ENCODE measurements at places on chromosomes 3 and 15.

DNA sequence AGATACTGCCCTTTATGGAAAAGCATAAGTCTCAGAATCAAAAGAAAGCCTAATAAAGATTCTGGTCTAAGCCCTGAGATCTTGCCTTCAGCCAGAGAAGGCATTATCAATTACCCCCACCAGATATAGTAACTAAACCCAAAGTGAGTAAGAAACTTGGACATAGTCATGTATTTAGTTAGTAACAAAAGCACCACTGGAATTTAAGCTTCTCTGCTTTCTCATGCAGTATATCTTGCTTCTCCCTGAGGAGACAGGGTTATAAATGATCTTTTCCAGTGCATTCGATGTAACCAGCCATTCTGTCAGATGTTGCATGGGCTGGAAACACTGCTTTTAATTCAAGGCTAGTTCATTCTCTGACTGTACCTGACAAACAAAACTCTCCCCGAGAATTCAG, 946.7 kb downstream of the NAALADL2 start:
- DNase-seq, result no peak

DNA sequence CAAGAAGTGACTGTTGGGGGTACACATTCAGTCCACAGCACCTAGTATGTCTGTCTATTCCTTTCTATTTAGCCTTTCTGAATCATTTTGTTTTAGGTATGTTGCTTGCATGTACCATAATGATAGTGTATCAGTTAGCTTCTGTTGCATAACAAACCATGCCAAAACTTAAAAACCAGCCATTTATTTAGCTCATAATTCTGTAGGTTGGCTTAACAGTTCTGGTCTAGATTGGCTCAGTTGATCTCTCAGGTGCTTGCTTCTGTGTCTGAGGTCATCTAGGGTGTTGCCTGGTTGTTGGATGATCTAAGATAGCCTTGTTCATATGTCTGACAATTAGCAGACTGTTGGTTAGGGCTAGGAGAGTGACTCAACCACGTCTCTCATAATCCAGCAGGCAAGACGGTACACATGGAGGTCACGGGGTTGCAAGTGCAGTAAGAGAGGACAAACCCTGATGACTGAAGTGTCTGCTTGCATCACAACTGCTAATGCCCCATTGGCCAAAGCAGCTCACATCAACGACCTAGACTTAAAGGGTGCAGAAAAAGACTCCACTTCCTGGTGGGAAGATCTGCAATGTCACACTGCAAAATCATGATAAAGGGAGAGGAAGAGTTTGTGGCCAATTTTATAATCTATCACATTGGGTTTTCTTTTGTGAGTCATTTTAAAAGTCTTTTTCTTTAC, 6.8 kb upstream of the PDCD6IP start:
- no peak for DNase-seq

GRCh38 chr3:8499181-8499611, 2.4 kb upstream of the LMCD1 start:
- no peak for DNase-seq

DNA sequence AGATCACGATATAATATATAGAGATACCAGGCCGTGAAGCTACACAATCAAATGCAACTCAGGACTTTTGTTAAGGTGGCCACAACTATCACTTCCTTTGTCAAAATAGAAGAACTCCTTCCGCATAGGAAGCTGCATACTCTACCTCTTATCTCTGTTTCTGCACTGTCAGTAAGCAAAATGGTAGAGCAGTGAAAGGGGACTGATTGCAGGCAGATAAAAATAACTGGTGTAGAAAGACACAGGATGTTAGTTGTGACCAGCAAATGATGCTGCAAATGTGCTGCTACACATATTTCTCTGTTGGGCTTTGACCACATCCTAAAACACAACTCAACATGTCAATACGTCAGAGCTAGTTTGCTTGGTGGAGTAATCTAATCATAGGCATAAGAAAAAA, 16.3 kb upstream of the TRAT1 start:
- no peak for DNase-seq

GRCh38 chr3:150384296-150385212, 23.5 kb upstream of the TSC22D2 start:
- no peak for DNase-seq

DNA sequence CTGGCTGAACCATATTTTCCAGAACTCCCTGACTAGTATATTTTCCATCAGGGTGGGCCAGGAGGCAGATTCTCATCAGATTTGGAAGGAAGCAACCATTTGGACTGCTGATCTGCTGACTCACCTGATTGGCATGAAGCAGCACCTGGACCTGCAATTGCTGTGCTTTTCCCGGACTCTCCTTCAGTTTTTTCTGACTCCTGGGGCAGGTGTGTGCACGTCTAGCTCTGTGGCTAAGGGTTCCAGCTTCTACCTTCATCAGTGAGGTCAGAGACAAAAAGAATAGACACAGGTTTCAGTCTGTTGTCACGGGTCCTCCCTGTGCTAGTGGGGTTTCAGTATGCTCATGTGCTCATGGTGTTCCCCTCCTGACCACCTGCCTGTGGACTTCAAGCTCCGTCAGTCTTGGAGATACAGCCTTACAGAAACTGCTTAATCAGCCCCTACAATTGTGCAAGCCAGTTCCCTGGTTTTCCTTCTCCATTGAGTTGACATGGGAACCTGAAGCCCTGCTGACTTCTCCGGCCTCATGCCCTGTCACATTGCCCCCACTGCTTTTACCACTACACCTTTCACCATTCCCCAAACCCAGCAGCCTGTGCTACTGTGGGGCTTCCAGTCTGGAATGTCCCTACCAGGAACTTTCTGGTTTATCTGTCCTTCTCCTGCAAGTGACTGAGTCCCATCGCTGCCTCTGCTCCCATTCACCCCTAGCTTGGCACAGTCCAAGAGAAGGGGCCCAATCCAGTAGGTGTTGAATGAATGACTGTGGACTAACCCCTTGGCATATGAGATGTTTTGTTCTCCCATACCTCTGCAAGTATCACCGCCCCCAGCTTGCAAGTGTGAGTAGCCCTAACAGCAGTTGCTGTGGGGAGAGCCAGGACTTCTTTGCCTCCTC, 31.7 kb downstream of the HMCES start:
- no peak for DNase-seq

DNA sequence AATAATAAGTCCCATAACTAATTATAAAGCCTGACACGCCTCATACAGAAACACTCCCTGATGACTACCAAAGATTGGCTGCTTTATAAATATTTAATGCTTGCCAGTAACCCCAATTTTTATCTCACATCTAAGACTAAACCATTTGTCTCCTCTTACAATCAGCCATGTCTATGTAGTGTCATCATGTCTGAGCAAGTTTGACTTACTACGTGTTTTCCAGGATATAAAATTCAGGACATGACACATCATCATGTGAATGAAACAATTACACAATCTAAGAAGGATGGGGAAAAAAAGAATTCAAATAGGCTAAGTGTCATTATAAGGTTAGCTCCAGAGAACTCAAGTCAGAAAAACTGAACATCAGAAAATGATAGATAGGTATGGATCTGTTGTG, 208.7 kb downstream of the MECOM start:
- DNase-seq, result no peak

- no peak for DNase-seq
Measured at GRCh38 chr3:43760938-43761337, 70.2 kb downstream of the ABHD5 start.

GRCh38 chr15:99320374-99321215, 69.3 kb downstream of the LRRC28 start:
- DNase-seq, result no peak

GRCh38 chr3:40615918-40616819, 91.4 kb downstream of the ZNF621 start:
- DNase-seq, result no peak

DNA sequence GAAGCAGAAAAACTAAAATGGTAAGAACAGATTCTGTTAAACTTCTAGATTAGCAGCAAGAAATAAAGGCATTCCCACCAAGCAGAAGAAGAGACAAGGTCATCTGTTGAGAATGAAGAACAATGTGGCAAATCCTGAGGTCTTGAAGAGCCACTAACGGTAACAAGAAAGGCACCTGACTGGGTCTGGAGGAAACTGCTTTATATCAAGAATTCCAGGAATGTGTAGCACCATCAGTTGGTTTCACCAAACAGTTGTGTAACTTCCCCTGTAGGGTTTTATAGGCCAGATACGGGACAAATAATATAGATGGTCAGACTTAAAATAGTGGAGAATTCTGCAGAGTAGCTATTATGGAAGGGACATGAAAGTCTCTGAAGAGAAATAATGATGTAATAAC, 57.3 kb downstream of the ACAP2 start:
- DNase-seq, result no peak

- DNase-seq, result no peak
Measured at GRCh38 chr3:146403792-146404191, 65.6 kb downstream of the PLSCR2 start.

DNA sequence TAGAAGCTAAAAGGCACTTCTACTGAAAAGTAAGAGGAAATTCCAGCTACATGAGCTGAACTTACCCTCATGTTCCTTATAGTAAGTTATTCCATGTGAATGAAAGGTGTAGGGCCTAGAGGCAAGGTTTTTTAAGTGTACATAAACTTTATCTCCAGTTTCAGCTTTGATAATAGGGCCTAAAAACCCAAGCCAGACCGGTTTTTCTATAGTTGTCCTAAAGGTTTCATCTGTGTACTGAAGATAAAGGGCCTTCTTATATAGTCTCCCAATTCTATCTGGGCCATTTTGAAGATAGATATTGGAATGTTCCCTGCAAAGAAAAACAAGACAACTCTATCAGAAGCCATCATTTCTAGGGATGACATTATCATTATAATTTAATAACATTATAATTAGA, 9.2 kb downstream of the CP start:
- no peak for DNase-seq

GRCh38 chr3:107643038-107643883, 120.5 kb downstream of the BBX start:
- DNase-seq, result no peak

- DNase-seq, result no peak
Measured at GRCh38 chr3:134407239-134407625, 33.0 kb upstream of the AMOTL2 start.

DNA sequence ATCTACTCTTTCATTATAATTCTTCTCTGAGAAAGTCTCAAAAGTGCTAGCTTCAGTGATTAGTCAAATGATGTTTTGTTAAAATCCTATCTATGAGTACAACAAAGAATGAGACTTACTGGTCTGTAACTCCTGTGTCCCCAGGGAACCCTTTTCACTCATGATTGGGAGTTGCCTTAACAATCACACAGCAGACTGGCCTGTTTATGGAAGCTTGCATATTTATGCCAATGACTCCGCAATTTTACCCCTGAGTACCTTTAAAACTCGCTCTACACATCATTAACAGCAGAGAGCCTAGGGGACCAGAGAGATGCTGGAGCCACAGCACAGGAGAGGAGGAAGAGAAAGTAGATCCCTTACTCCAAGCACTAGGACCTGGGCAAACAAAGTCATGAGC, 628.1 kb downstream of the IGSF11 start:
- no peak for DNase-seq

GRCh38 chr3:141333836-141334626, 34.3 kb upstream of the ZBTB38 start:
- DNase-seq, result no peak

DNA sequence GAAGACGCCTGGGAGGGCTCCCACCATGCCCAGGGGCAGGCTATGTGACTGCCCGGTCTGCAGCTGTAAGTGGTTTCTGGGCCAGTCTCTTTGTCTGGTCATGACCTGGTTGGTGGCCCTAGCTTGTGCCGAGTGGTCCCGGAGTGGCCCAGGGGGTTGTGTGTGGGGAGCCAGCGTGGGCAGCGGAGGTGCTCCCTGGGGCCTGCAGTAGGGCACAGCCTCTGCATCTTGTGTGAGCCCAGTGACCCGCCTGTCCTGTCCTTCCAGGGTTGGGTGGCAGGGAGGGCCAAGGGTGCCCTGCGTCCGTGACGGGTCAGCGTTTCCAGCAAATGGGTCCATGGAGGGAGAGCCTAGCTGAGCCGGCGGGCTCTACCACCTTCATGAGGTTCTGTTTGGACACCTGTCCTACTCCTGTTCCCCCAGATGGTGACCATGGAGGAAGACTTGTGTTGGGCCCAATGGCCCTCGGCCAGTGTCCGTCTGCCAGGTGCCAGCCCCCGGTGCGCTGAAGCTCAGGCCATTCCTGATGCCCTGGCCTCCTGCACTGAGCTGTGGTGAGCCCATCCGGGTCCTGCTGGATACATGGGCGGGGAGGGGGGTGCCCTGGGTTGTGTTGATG, 215.4 kb downstream of the SNRPN start:
- no peak for DNase-seq

DNA sequence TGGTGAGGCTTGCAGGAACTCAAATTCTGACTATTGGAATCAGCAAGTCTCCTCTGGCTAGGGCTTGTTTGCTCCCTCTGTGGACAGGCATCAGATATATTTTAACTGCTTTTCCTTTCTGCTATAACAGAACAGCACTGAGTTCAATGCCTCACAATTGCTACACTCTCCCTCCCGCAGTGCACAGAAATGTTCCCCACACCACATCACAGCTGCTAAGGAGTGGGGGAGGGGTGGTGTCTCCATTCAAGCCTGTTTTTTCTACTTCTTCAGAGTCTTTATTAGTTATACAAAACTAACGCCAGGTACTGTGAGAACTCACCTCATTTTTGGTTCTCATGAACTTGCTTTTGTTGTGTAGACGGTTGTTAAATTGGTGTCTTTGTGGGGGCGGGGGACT, 68.5 kb downstream of the BCHE start:
- no peak for DNase-seq

DNA sequence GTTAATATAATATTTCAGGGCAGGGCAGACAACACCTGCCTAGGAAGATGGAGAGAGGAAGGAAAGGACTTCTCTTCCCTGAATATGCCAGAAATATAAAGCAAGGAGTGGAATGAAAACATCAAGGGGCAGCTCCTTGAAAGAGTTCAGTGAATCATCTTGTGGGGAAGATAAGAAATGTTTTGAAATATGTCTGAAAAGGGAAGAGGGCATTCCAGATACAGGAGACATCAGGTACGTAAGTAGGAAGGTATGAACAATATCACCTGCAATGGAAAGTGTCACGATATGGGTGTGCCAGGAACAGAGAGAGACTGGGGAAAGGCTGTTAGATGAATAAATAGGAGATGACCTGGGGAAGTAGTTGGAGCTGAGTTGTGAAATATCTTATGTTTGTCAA, 75.8 kb upstream of the WDR72 start:
- no peak for DNase-seq

DNA sequence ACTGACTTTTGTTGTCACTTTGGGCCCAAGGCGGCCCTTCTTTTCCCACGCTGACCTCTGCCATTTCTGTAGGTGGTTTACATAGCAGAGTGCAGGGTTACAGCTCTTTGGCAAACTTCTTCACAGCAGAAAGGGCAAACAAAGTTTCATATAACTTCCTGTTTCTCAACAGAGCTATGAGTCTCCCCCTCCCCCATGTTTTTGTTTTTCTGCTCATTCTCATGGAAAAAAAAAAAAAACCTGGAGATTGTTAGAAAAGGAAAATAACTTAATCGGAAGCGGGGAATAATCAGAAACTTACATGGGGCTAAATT, 342.0 kb upstream of the NR2F2 start:
- DNase-seq, result no peak

DNA sequence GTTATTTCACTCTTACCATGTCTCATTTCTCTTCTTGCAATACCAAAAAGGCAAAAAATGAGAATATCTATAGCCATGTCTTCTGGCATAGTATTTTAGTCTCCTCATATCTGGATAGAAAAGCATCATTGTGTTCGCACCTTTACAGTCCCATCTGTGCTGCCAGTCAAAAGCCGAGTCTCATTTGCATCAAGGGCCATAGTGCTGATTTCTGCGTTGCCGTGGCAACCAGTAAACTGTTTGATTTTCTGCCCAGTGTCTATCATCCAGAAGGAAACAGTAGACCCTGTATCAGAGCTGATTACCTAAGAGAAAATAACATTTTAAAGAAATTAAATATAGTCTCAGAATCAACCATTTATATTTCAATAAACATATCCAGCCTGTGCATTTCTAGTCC, 86.1 kb upstream of the SERPINI2 start:
- no peak for DNase-seq

GRCh38 chr3:28844298-28845005, 436.4 kb upstream of the RBMS3 start:
- no peak for DNase-seq

Measured in activated naive CD4-positive, alpha-beta T cell (primary cell).